ENCODE measurements at places on chromosomes 13 and 19. TPM values are rescaled to one million over a fixed set of nuclear protein-coding genes. Genes with fewer than 3 reads are reported as not detected.

GRCh38 chr19:8084152-8084551, 31.6 kb downstream of the CCL25 start:
- no peak overlapping the region for H3K27ac ChIP-seq
- no peak for DNase-seq
- no peaks in the 10 kb centered on the region for H3K27me3 ChIP-seq
- no peak overlapping the region for H3K4me3 ChIP-seq
- no peaks in the 10 kb centered on the region for H3K4me1 ChIP-seq

DNA sequence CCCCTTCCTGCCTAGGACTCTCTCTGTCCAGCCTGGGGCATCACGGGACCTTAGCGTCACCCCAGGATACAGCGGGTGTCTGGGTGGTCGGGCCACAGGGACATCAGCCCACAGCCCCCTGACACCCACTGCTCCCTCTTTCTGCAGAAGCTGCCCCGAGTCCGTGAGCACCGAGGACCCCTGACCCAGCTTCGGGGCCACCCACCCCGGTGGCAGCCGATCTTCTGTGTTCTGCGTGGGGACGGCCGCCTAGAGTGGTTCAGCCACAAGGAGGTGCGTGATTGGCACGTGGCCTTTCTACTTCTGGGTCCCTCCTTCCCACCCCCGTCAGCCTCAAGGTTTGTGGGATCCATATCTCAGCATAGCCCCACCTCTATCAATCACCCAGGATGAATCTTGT, 20.7 kb downstream of the PGLS start:
- H3K27ac ChIP-seq: no peak overlapping the region
- no peak for DNase-seq
- no peaks in the 10 kb centered on the region for H3K4me1 ChIP-seq
- H3K4me3 ChIP-seq: no peak overlapping the region
- H3K27me3 ChIP-seq: peaks cover 45% of the 10 kb centered on the region

DNA sequence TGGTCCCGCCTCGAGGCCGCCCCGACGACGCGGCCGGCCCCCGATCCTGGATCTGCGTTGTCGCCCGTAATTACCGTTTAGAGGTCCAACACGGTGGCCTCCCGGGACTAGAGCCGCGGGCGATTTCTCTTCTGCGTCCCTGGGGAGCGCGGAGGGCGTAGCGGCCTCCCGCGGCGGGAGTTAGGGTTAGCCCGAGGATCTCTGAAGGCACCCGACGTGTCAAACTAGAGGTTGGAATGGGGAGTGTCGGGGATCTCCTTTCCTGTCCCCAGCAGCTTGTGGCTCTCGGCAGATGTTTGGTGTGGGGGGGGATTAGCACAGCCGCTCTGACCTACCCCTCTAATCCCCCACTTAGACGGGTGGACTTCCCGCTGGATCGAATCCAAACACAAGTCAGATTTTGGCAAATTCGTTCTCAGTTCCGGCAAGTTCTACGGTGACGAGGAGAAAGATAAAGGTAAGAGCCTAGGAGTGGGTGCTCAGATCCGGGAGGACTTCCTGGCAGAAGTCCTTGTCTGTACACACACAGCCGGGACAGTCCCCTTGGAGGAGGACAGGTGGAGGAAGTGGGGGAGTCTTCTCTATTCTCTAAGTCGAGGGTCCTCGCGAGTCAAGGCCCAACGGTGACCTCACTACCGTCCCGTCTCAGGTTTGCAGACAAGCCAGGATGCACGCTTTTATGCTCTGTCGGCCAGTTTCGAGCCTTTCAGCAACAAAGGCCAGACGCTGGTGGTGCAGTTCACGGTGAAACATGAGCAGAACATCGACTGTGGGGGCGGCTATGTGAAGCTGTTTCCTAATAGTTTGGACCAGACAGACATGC, 581 bp downstream of the CALR start:
- H3K36me3 ChIP-seq: peaks cover 42% of the 10 kb centered on the region
- H3K27me3 ChIP-seq: no peaks in the 10 kb centered on the region
- H3K4me3 ChIP-seq: peak overlapping the region; percentile 89
- H3K4me1 ChIP-seq: peaks cover 60% of the 10 kb centered on the region
- peak overlapping the region; percentile 96 for H3K27ac ChIP-seq

GRCh38 chr19:10118960-10119359, 739 bp downstream of the EIF3G start:
- DNase-seq: no peak
- H3K4me3 ChIP-seq: peak overlapping the region; percentile 87
- H3K27me3 ChIP-seq: no peaks in the 10 kb centered on the region
- H3K27ac ChIP-seq: peak overlapping the region; percentile 83

- no peaks in the 10 kb centered on the region for H3K27me3 ChIP-seq
- H3K36me3 ChIP-seq: no peaks in the 10 kb centered on the region
- no peak for DNase-seq
These were observed 137.3 kb upstream of the PCDH9 start for GRCh38 chr13:67367399-67367798.

GRCh38 chr13:71677124-71677523, 189.9 kb downstream of the DACH1 start:
- H3K4me3 ChIP-seq: no peak overlapping the region
- no peak for DNase-seq
- no peaks in the 10 kb centered on the region for H3K27me3 ChIP-seq
- no peaks in the 10 kb centered on the region for H3K36me3 ChIP-seq
- H3K4me1 ChIP-seq: no peaks in the 10 kb centered on the region

- H3K4me3 ChIP-seq: no peak overlapping the region
- no peaks in the 10 kb centered on the region for H3K36me3 ChIP-seq
- no peaks in the 10 kb centered on the region for H3K27me3 ChIP-seq
- no peak overlapping the region for H3K27ac ChIP-seq
- H3K4me1 ChIP-seq: no peaks in the 10 kb centered on the region
These were observed 1.1 kb downstream of the FUT3 start for GRCh38 chr19:5850189-5850588.

- no peak overlapping the region for H3K27ac ChIP-seq
- DNase-seq: no peak
- no peak overlapping the region for H3K4me3 ChIP-seq
- peaks cover 3% of the 10 kb centered on the region for H3K27me3 ChIP-seq
- peaks cover 11% of the 10 kb centered on the region for H3K4me1 ChIP-seq
These were observed 13.9 kb downstream of the RABAC1 start for GRCh38 chr19:41945135-41945766.

DNA sequence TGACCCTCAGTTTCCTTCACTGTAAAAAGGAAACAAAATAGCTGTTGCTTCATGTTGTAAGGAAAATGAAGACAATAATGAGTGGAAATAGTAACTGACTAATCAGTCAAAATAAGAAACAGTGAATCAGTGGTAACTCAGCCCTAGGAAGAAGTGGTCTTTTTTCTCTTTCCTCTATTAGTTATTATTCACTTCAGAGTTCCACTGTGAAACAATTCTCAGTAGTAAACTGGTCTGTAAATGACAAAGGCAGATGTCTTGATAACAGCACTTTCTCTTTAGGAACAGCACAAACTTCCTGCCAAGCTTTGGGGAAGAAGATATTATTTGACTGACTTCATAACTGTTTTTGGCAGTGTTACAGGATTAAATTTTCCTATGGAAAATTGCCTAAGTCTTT, 600.5 kb upstream of the KLHL1 start:
- DNase-seq: no peak
- H3K27ac ChIP-seq: no peak overlapping the region
- no peaks in the 10 kb centered on the region for H3K36me3 ChIP-seq
- no peaks in the 10 kb centered on the region for H3K27me3 ChIP-seq

- H3K4me3 ChIP-seq: no peak overlapping the region
- no peak overlapping the region for H3K27ac ChIP-seq
- no peaks in the 10 kb centered on the region for H3K4me1 ChIP-seq
- H3K27me3 ChIP-seq: no peaks in the 10 kb centered on the region
- no peak for DNase-seq
These were observed 94.1 kb upstream of the FRY start for GRCh38 chr13:31937436-31937835.

- peaks cover 49% of the 10 kb centered on the region for H3K4me1 ChIP-seq
- peak overlapping the region; percentile 72 for H3K27ac ChIP-seq
- H3K27me3 ChIP-seq: no peaks in the 10 kb centered on the region
- no peak for DNase-seq
These were observed 118.0 kb downstream of the KL start for GRCh38 chr13:33134213-33134612.

DNA sequence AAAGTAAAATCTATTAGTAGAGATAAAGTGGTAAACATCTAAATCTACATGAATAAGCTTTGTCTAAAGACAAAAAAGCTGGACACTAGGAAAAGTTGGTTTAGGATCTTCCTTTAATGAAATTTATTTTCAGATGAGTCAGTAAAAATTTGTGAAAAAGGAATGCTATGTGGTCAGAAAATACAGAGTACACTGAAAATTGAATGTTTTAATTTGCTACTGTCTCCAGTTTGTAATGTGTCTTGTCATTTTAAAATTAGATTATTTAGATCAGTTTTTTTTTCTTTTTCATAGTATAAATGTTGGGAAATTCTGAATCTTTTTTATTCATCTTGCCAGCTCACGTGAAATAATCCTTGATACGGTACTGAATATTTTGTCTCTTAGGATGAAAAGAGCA, 56.9 kb downstream of the SLITRK6 start:
- no peaks in the 10 kb centered on the region for H3K36me3 ChIP-seq
- no peaks in the 10 kb centered on the region for H3K27me3 ChIP-seq
- no peak overlapping the region for H3K27ac ChIP-seq
- no peaks in the 10 kb centered on the region for H3K4me1 ChIP-seq
- no peak overlapping the region for H3K4me3 ChIP-seq

DNA sequence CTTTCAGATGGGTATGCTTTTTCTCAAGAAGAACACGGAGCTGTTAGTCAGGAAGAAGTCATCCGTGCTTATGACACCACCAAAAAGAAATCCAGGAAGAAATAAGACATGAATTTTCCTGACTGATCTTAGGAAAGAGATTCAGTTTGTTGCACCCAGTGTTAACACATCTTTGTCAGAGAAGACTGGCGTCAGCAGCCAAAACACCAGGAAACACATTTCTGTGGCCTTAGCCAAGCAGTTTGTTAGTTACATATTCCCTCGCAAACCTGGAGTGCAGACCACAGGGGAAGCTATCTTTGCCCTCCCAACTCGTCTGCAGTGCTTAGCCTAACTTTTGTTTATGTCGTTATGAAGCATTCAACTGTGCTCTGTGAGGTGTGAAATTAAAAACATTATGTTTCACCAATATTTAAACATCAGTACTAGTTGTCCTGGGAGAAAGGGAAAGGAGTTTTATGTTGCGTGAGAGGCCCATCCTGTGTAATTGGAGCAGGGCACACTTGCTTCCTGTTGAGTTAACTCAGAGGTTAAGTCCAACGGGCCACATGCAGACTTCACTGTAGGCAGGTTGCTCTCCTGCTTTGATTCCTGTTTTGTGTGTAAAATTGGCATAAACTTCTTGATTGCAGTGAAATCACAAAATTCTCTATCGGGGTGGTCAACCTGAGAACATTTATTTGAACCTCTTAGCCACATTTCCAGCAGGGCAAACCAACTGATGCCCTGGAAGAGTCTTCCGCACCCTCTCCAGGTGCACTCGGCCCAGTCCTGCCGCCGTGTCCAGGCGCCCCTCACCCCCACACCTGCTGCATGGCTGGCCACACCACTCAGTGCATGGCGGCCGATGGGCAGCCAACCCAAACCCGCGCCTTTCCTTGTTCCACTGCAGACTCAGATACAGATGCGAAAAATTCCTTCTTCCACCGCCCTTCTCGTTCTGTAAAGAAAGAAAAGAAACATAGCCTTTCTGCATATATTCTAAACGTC, 31.6 kb downstream of the SHISA2 start:
- no peak overlapping the region for H3K4me3 ChIP-seq
- no peak overlapping the region for H3K27ac ChIP-seq
- H3K27me3 ChIP-seq: no peaks in the 10 kb centered on the region
- no peaks in the 10 kb centered on the region for H3K36me3 ChIP-seq
- DNase-seq: no peak
- H3K4me1 ChIP-seq: peaks cover 9% of the 10 kb centered on the region

DNA sequence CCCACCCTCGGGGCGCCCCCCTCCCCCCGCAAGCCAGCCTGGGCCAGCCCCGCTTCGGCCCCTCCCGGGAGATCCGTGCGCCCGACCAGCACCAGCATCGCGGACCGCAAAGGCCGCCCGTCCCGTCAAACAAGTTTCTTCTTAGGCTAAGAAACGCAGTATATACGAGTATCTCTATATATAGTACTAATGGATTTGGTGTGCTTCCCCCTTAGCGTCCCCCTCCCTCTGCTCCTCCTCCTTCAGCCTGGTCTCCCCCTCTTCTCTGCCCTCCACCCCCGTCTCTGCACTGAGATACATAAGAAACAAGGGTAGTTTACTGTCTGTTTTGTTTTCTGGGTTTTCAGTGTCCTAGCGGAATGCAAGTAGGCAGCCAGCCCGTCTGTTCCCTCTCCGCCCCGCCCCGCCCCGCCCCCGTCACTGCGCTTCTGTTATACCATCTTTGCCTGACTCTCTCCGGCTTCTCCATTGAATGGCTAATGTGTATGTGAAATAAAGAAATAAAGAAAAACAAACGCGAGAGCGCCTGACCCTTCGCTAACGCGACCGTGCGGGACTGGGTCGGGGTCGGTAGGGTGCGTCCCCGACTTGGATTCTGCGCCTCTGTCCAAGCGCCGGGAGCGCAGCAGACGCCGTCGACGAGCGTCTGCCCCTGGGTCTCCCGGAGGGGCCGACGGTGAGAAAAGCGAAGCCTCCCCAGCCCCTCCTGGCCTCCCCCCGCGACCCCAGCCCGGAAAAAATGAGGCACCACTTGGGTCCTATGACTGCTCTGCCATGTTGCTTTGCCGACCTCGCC, 4.2 kb downstream of the LYL1 start:
- H3K36me3 ChIP-seq: peaks cover 17% of the 10 kb centered on the region
- peaks cover 96% of the 10 kb centered on the region for H3K4me1 ChIP-seq

DNA sequence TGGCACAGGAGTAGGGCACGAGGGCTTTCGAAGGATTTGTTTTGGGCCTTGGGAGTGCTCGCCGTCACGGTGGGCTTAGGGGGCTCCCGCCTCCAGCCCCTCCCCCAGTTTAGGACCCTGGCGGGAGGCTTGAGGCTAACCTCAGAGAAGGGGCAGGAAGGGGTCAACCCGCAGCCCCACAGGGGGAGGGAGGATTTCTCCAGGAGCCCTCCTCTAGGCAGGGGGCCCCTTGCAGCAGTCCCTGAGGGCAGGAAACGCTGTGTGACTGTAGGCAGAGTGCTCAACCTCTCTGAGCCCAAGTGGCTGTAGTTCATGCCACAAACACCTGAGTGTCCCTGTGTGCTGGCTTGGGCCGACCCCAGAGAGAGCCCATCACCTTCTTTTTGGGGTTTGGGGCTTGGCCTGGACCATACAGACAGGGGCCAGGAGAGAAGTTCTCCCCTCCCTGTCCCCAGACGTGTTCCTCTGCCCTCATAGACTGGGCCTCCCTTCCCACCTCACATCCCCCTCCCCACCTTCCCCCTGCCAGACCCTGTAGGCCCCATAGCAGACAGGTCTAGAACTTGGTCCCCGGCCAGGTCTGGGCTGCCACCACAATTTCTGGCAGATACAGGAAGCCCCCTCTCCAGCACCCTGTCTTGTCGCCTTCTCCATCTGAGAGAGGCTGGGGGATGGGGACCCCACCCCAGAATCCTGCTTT, 8.1 kb downstream of the ISYNA1 start:
- H3K4me1 ChIP-seq: peaks cover 96% of the 10 kb centered on the region
- H3K4me3 ChIP-seq: peak overlapping the region; percentile 56
- H3K27ac ChIP-seq: peak overlapping the region; percentile 86
- DNase-seq: no peak

GRCh38 chr19:19361075-19361594, 40.5 kb downstream of the MAU2 start:
- peaks cover 28% of the 10 kb centered on the region for H3K36me3 ChIP-seq
- H3K27me3 ChIP-seq: no peaks in the 10 kb centered on the region
- no peak overlapping the region for H3K4me3 ChIP-seq
- H3K4me1 ChIP-seq: peaks cover 19% of the 10 kb centered on the region

The TNFAIP8L1 gene
- total RNA-seq: 5.5 TPM

The HAUS8 gene
- 5.5 TPM for total RNA-seq

The MBD3 gene
- total RNA-seq: 128 TPM

The EXOC3L2 gene
- total RNA-seq: 0.42 TPM

The INAFM1 gene
- total RNA-seq: 16.7 TPM

The KLK8 gene
- not detected for total RNA-seq

The NDFIP2 gene
- 9.1 TPM for total RNA-seq

The UNC13A gene
- total RNA-seq: 0.17 TPM

The ZBTB32 gene
- total RNA-seq: not detected
